Fibroblast of the aortic adventitia (primary cell): ENCODE measurements at places on chromosomes 7 and 10. TPM values are rescaled to one million over a fixed set of nuclear protein-coding genes. Genes with fewer than 3 reads are reported as not detected.

Gene ELN
- total RNA-seq, result 22.3 and 101 TPM in 2 replicates

Gene GPR22
- not detected in 2 replicates for total RNA-seq

Gene ZNF786
- 4.1 and 5.2 TPM in 2 replicates for total RNA-seq

Gene WDFY4
- total RNA-seq, result under 0.01 TPM in 1 of 2 replicates, not detected in the other

Gene PNLIP
- total RNA-seq, result not detected in 2 replicates

Gene ITPRID1
- total RNA-seq, result not detected in 2 replicates

Gene HOXA9
- total RNA-seq, result not detected in 2 replicates

Gene KLF14
- 0.09 TPM in 1 of 2 replicates, not detected in the other for total RNA-seq
